ENCODE measurements at places on chromosomes 11 and 22. TPM values are rescaled to one million over a fixed set of nuclear protein-coding genes. Genes with fewer than 3 reads are reported as not detected.

Gene MMP1
- total RNA-seq: 0.47 TPM

Gene VWA5A
- 55.8 TPM for total RNA-seq

Gene CFAP300
- total RNA-seq: 0.51 TPM

Gene BBS1
- total RNA-seq: 27.7 TPM

Gene MS4A15
- 0.38 TPM for total RNA-seq

Gene TIMM10
- 49.9 TPM for total RNA-seq

Gene LRRC32
- total RNA-seq: 20.3 TPM

Gene POU2F3
- total RNA-seq: 1.1 TPM

Gene CCDC88B
- total RNA-seq: 13.4 TPM

Gene MIEF1
- 38.4 TPM for total RNA-seq

Gene TEX12
- 0.52 TPM for total RNA-seq

Gene ILK
- 113 TPM for total RNA-seq

Gene CCDC89
- total RNA-seq: 6.4 TPM

Gene OR8D1
- 0.29 TPM for total RNA-seq
